ENCODE measurements at places on chromosomes 1 and 21.

- no peak for DNase-seq
These were observed 20.7 kb upstream of the PADI1 start for GRCh38 chr1:17184161-17184665.

DNA sequence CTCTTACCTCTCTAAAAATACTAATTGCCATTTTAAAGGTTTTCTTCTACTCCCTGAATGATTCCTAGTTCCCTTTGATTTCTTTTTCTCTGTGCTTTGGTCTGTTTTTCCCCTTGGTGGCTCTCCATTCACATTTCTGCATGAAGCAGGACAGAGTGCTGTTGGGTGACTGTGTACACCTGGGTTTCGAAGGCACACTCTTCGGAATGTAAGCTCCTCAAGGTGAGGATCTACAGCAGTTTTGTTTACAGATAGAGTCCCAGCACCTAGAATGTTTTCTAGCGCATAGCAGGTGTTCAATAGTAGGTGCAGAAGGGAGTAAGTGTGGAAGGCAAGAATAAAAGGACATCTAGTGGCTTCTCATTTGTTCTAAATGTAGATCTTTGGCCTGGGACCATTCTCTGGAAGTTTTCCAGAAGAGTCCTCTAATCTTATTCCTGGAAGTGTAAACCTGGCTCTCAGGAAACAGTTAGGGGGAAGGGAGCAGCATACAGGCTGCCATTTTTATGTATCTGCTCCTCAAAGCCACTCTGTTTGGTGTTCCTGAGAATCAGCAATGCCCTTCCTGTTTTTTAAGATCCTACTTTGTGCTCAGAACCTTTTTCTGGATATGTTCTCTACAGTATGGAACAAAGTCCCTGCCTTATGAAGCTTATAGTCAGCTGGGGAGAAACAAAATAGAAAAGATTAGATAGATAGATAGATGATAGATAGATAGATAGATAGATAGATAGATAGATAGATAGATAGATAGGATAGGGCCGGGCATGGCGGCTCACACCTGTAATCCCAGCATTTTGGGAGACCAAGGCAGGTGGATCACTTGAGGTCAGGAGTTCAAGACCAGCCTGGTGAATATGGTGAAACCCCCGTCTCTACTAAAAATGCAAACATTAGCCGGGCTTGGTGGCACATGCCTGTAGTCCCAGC, 22.8 kb upstream of the EFNA1 start:
- DNase-seq: no peak

DNA sequence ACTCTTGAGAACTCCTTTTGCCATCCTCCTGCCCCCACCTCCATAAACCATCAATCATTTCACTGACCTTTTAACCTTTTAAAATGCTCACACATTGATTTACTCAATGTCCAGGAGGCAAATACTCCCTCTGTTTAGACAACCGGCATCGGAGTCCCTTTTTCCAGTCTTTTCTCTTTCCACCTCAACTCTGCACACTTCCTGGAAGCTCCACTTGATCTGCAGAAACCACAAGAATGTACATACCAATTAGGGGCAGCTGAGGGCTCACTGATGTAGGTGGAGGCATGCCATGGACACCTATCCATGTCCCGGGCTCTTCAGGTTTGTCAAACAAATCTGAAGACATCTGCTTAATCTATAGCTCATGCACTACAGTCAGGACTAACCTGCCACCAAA, 5.3 kb upstream of the AMIGO1 start:
- no peak for DNase-seq

DNA sequence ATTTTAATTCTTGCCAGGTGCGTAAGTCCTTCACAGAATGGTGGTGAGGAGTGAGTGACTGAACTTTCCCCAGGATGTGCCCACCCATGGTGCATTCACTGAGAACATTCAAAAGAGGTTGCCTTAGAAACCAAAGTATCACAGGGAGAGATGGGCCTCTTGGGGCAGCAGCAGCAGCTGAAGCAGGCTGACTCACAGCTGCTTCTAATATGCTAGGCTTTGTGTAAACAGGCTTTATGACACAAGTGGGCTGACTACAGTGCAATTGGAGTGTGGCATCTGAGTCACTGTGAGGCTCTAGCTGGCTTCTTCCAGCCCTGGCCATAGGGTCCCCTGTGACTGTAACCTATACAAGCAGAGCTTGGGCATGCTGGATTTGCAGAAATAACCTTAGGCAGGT, 12.6 kb downstream of the PIGP start:
- no peak for DNase-seq

- DNase-seq: no peak
These were observed 35.9 kb downstream of the TCP10L start for GRCh38 chr21:32549440-32549839.

GRCh38 chr1:162003061-162003829, 20.4 kb downstream of the OLFML2B start:
- DNase-seq: no peak

GRCh38 chr1:68115308-68115707, 64.9 kb upstream of the DIRAS3 start:
- DNase-seq: no peak

- peak; percentile 7 for DNase-seq
These were observed 1.5 kb downstream of the AJAP1 start for GRCh38 chr1:4655674-4656532.

- DNase-seq: peak; percentile 41
These were observed 507 bp downstream of the AK5 start for GRCh38 chr1:77282187-77282865.

DNA sequence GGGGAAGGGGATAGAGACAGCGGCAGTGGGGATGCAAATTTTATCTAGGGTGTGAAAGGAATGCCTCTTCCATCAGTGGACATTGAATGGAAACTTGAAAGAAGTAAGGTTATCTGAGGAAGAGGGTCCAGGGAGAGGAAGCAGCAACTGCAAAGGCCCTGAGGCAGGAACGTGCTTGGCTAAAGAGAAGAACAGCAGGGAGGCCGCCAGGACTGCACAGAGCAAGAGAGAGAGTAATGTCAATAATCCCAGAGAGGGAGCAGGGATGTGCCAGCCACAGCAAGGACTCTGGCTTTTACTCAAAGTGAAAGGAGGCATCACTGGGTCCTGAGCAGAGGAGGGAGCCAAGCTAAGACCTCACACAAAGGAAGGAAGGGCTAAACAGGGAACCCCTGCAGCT, 50.9 kb downstream of the KCND3 start:
- no peak for DNase-seq

DNA sequence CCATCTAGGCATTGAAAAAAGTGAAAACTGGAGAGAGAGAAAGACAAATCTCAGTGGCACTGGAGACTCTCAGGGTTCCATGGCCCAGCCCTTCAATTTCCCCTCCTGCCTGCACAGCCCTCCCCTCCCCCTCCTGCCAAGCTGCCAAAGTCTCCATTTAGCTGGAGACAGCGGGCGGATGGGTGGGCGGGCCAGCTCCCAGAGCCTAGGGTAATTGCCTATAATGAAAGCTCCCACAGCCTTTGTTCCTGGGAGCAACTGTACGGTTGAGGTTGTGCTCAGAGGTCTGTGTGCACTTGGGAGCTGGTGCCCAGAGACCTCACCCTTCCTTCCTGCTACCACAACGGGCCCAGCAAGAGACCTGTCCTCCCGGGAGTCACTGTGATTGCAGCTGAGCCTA, 89.6 kb downstream of the NAV1 start:
- DNase-seq: no peak

DNA sequence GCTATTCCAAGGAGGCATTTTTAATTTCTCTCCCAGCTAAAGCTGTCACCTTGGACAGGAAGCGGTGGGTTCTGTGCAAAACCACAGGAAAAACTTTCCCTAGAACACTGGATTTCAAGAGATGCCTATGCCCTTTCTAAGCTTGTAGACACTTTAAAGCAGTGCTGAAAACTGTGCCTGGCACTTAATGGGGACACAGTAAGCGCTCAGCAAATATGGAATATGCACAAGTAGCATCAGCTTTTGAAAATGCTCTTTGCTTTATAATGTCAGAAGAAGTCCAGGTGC, 50.9 kb upstream of the TARBP1 start:
- DNase-seq: no peak

DNA sequence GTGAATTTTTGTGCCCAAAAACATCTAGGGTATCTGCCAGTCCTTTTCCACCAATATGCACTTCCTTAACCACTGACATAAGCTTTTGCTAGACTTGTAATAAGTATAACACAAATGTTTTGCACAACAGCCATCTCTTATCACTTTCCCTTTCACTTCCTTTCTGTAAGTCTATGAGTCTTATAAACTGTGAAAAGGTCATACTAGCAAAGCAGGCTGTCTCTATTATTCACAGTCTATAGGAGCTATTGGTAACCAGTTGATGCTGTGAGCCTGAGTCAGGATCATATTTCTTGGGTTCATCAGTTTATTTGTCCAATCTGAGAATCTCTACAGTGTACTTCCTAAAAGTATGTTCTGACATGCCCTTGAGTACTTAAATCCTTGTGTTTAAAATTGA, 172.6 kb downstream of the CHRM3 start:
- no peak for DNase-seq

- no peak for DNase-seq
These were observed 513.0 kb downstream of the NUF2 start for GRCh38 chr1:163834778-163835177.

DNA sequence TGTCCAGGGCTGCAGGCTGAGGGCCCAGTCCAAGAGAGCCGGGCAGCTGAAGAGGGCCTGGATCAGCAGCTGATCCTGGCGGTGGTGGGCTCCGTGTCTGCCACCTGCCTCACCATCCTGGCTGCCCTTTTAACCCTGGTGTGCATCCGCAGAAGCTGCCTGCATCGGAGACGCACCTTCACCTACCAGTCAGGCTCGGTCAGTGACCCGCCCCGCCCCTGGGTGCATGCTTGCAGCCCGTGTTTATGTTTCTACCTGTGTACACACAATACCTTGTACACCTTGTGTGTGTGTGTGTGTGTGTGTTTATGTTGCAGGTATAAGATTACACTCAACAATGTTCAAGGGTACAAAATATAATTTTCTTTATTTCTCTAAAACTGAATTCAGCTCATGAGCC, 13.0 kb downstream of the TIE1 start:
- no peak for DNase-seq

GRCh38 chr1:17586172-17586964, 46.9 kb downstream of the ARHGEF10L start:
- DNase-seq: no peak

DNA sequence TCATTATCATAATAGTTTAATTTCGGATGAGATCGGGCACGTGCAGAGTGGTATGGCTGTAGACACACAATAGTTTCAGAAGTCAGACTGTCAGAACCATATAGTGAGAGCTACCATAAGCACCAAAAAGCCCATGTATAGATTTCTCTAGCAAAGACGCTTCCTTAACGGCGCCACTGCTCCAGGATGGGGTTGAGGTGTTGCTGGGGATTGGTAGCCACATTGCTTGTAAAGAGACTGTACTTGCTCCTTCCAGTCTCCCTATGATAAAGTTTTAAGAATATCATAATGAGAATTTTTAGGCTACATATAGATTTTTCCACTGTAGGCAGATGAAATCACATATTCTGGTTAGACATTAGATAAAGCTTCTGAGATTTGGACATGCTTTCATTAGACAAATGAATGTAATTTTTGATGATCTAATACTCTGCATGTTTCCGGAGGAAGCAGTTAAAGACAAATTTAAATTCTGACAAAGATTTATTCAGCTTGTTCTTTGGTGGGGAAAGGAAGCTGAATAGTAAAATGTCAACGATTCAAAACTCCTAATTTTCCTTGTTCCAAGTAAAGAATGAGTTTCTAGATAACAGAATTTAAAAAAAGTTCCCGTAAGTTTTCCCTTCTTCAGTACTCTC, 77.7 kb downstream of the MAP3K7CL start:
- no peak for DNase-seq

GRCh38 chr1:36159614-36160387, 3.8 kb downstream of the MAP7D1 start:
- DNase-seq: no peak

DNA sequence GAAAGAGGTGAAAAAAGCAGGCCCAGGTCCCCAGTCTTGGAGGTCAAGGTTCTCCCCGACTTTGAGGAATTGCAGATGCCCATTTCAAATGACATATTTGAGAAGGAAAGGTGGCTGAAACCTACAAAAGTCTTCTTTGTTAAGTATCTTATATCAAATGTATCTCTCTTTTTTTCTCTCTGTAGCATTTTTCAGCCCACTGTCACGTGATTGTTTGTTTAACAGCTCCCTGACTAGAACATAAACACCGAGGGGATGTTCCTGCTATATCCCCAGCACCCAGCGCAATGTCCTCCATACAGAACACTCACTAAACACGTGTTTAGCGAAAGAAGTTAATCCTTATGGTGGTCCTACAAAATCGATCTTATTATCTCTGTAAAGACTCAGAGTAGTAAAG, 27.6 kb downstream of the BEND5 start:
- no peak for DNase-seq

DNA sequence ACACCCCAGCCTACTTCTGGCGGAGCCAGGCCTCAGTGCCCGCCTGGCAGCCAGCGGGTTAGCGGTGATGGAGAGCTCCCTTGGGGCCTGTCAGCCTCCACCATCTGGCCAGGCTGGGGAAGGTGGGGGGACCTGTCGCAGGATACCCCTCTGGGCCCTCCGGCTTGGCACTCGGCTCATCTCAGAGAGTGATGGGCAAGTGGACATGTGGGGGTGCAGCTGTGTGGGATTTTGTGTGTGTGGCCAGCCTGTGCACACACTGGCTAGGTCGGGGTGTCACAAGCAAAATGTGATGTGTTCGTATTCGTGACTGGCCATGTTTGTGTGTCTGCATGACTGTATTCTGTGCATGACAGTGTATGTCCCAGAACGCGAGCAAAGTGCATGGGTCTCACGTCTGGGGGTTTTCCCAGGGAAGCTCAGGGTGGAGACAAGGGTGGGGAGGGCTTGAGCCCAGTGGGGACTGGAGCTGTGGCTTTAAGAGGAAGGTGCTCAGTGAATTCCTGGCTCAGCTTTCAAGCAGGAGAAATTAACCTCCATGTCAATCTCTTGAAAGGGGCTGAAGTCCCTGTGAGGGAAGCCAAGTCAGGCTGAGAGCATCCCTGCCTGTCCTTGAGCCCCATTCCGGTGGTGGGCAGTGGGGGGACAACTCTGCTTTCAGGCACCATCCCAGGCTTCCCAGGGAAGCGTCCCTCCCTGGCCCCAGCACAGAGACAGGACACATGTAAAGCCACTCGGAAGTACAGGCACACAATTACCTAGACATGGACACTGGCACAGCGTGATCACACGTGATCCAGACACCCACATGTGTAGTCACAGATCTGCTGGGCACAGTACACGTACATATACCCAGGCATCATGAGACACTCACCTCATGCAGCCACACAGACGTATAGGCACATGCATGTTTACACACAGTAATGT, 21.1 kb upstream of the ADGRB2 start:
- no peak for DNase-seq

DNA sequence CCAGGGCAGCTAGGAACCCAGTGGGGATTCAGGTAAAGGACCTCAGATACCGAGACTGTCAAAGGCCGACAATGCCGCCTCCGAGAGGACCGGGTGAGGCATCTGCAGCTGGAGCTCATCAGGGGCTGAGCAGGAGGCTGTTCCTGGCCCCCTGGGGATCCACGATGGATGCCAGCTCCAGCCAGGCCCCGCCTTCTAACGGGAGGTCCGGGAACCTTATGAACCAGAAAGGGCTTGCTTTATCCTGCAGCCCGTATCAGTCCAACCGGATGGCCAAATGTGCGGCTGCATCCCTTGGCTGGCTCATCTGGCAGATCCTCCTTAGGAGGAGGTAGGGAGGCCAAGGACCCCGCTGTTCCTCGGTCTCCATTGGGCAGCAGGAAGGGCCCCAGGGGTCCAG, 32.0 kb downstream of the SLC45A1 start:
- DNase-seq: no peak
